ENCODE measurements at places on chromosomes 11 and 22.

DNA sequence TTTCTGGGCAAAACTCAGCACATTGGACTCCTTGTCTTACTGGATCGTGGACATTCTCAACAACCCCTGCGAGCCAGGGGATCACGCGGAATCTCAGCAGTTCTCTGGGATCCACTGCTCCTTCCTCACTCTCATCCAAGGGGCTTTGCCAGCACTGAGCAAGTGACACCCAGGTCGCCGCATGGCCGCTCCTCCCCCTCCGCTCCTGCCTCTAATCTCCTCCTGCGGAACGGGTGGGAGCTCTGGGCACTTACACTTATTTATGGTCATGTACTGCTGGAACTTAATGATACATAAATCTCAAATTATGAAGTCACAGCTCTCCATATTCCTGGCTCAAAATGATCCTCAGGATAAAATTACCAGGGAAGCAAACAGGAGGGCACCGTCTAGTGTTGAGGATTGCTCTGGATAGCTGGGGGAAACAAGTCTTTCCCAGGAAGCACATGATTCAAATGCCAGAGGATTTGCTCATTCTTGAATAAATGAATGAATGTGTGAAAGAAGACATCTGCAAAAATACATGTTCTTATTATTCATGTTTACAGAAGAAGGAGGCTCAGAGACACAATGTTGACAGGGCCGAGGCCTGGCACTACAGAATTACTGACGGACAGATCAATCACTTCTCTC lies 1077.3 kb downstream of the TBC1D22A start:
- no peak for DNase-seq

DNA sequence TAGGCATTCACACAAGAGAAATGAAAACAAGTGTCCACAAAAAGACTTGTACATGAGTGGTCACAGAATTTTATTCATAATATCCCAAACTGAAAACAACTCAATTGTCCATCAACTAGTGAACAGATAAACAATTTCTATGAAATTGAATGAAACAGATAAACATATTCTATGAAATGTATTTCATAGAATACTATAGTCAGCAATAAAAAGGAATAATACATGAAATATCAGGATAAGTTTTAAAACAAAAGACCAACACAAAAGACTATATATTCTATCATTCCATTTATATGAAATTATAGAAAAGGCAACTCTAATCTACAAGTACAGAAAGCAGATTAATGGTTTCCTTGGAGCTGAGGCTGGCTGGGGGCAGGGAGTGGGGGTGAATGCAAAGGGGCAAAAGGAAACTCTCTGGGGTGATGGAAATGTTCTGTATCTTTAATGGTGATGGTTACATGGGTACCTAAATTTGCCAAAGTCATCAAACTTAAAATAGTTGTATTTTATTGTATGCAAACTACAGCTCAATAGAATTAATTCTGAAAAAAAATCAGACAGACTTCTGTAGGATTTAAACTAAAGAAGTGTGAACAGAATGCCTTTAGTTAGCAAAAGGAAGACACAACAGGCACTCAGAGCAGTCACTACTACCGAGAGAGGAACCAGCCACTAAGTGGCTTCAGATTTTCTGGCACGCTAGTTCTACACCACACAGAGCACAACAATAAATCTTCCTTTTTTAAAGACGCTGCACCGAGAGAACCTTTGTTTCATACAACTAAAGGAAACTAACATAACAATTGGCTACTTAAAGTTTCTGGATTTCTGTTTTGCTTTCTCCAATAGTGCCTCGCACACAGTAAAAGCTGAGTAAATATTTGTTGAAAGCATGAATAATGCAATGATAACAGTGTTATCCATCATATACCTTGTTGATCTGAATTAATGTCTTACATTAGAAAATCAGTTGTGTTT lies 15.4 kb downstream of the CCDC34 start:
- no peak for DNase-seq

DNA sequence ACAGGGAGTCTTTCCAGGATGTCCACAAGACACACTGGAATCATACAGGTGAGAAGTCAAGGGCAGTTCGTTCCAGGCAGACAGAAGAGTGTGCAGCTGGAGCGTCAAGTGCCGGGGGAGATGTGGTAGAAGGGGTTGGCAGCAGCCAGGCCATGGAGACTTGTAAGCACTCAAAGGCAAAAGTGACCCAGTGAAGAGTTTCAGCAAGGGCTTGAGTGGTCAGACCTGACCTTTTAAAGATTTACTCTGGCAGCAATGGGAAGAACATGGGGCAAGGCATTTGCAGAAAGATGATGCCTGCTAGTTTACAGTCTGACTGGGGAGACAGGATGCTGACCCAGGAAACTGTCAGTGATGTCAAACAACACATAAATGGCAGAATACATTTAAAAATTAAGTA lies 29.0 kb downstream of the P4HA3 start:
- DNase-seq, result no peak

DNA sequence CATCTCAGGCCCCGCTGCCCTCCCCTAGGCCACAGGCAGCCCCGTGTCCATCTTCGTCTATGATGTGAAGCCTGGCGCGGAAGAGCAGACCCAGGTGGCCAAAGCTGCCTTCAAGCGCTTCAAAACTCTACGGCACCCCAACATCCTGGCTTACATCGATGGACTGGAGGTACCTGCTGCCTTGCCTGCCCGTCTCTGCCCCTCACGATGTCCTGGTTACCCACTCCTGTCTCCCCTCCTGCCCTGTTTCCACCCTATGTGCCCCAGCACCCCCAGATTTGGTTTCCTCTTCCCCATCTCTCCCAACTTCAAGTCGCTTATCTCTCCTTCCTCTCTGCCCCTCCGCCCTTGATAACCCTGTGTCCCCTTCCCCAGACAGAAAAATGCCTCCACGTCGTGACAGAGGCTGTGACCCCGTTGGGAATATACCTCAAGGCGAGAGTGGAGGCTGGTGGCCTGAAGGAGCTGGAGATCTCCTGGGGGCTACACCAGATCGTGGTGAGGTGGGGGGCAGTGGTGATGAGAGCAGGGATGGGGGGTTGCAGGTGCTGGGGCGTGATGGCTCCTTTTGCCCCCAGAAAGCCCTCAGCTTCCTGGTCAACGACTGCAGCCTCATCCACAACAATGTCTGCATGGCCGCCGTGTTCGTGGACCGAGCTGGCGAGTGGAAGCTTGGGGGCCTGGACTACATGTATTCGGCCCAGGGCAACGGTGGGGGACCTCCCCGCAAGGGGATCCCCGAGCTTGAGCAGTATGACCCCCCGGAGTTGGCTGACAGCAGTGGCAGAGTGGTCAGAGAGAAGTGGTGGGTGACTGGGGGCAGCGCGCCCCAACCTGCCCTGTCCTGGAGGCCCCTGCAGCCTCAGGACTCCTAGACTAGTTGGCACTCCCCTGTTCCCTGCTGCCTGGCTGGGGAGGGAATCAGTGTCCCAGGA lies 930 bp downstream of the SCYL1 start:
- no peak for DNase-seq

- DNase-seq, result no peak
Measured at GRCh38 chr11:2728663-2729332, 29.0 kb upstream of the KCNQ1OT1 start.
